ENCODE measurements at places on chromosomes 16 and 17.

DNA sequence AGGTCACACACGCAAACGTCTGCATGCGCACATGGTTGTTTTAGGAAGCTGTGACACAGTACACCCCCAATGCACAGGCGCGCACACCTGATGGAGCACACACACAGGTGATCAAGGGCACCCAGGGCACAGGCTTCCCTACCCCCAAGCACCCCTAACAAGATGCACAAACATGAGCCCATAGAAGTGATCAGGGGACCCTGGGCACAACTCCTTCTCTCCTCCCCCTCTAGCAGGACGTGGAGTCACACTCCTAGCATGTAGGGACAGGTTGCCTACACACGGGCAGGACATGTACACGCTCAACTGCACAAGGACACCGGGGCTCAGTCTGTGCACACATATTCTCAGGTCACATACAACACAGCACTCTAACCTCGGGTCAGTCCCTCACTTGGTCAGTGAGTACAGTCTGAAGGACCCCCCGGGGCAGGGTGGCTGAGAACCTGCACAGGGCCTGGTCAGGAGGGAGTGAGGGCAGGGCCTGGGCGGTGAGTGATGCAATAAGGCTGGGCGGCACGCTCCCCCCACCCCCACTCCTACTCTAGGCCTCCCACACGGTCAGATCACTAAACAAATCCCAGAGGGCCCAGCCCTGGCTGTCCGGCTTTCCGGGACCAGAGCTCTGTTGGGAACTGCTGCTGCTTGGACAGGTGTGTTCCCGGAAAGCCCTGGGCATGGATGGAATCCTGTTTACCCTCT lies 751 bp upstream of the DOC2B start:
- DNase-seq: no peak

- DNase-seq: no peak
These were observed 4.6 kb downstream of the COG7 start for GRCh38 chr16:23448392-23448791.

- no peak for DNase-seq
These were observed 442.6 kb downstream of the SHISA9 start for GRCh38 chr16:13344001-13344400.

DNA sequence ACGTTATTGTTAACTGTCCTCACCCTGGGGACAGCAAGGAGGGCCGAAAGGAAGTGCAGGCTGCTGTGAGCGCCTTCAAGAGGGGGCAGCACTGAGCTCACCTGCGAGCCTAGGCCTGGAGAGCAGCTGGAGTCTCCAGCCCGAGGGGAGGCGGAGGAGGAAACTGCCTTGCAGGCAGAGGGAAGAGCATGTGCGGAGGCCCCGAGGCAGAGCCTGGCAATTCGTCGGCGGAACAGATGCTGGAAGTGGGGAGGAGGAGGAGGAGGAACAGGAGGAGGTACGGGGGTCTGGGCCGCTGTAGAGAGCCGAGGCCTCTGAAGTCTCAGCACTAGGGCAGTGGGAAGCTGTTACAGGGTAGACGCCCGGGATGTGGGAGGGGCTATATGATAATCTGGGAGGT lies 49.6 kb upstream of the PLCG2 start:
- no peak for DNase-seq

- no peak for DNase-seq
These were observed 554 bp downstream of the MTSS2 start for GRCh38 chr16:70685061-70685937.

GRCh38 chr17:35984140-35984539 lies 2.4 kb downstream of the CCL14 start:
- DNase-seq: no peak

DNA sequence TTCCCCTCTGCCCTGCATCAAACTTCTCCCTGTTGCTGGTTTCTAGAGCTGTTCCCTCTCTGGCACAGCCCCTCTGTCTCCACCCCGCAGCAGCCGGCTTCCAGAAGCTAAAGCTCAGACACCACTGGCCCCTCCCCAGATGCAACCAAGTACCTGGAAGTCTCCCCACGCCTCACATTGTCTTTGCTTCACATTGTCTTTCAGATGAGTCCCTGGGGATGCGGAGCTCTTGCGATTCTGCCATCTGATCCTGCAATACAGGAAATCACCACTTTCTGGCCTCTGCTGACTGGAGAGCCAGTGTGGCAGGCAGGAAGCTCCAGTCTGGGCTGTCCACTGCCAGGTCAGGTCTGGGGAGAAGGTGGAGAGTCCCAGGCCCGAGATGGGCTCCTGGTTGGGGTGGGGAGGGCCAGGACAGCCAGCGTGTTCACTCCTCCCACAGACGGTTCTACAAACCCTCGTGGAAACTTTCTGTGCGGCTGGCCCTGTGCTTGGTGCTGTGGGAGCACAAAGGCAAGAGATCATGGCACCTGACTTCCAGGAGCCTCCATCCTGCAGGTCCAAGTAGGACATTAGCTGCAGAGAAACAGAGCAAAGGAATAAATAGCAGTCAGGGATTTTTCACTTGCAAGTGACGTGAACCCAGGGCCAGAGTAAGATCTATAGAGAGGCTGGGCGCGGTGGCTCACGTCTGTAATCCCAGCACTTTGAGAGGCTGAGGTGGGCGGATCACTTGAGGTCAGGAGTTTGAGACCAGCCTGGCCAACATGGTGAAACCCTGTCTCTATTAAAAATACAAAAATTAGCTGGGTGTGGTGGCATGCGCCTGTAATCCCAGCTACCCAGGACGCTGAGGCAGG lies 47.9 kb upstream of the MAP3K14 start:
- no peak for DNase-seq

- no peak for DNase-seq
These were observed 112.4 kb downstream of the IRX3 start for GRCh38 chr16:54174201-54174600.

- DNase-seq: peak; percentile 55
These were observed 22.6 kb downstream of the IST1 start for GRCh38 chr16:71917900-71918299.

GRCh38 chr16:2752850-2753732 lies 653 bp downstream of the SRRM2 start:
- peak; percentile 58 for DNase-seq

- DNase-seq: no peak
These were observed 58.6 kb upstream of the SHISA6 start for GRCh38 chr17:11182430-11182829.

GRCh38 chr17:34379868-34380267 lies 16.8 kb upstream of the CCL1 start:
- DNase-seq: no peak

DNA sequence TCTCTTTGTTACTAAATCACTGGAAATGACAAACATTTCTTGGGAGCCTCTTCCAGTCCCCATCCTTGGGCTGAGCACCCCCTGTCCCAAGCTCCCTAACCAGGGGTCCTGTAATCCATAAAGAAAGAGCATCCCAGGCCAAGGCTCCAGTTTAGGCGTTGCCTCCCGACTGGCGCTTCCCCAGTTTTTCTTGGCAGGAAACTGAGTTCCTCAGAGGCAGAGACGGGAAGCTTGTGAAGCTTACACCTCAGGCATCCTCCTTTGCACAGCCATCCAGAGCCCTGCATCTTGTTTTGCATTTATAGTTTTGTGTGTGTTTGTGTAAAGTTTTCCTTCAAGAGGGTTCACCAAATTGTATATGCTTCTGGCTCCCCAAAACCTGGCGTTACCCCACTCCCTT lies 7.1 kb downstream of the COPZ2 start:
- no peak for DNase-seq

GRCh38 chr17:29592850-29593551 lies at the start of gene ANKRD13B:
Gene ANKRD13B, plus strand, starts transcription at chr17:29593132. Its CDS starts 490 bp downstream, at chr17:29593622.
- no peak for DNase-seq

- no peak for DNase-seq
These were observed 20.1 kb upstream of the SLC46A1 start for GRCh38 chr17:28426081-28426519.

DNA sequence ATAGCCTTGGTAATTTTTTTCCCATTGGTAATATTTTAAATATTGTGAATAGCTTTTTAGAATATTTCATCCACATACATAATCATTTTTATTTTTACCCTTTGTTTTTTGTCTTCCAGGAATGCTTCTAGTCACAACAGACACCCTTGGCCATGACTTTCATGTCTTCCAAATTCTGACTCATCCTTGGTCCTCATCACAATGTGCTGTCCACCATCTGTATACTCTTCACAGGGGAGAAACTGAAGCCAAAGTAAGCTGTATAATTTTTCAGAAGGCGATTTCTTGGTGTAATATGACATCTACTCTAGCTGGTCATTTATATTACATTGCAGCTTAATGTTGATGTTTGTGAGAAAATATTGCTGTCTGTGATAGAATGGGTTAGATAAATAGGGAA lies 269.4 kb downstream of the BCAS3 start:
- peak; percentile 23 for DNase-seq

DNA sequence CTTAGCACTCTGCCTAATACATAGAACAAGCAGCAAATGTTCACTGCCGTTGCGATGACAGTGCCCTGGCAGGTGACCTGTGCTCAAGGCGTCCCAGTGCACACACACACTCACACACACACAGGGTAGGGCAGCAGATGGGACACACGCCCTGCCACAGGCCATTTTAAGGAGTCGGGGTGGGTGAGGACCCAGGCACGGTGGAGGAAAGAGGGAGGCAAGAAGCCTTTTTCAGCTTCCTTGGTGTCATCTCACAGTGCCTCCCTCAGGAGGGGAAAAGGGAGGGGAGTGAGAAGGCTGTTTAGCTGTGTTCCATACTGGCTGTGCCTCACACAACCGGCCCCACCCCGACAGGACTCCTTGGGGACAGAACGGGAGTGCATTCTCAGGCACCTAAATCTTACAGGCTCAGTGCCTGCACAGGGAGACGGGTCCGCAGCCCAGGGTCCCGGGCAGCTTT lies 1.5 kb downstream of the PITPNM3 start:
- DNase-seq: no peak

DNA sequence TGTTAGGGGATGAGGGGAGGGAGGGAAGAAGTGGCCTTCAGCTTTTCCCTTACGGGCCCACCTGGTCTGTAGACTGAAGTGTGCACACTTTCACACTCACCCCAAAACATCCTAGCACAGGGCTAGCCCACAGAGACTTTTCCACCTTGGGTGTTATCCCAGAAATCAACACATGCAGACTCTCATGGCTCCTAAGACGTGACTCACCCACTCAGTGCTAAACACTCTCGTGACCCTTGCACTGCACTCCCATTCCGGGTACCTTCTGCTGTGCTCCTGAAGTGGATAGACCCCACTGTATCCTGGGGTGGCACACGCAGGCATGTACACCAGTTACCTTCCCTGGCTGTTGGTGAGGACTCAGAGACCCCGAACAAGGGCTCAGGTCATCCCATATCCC lies 23.0 kb upstream of the ABCC3 start:
- DNase-seq: no peak

DNA sequence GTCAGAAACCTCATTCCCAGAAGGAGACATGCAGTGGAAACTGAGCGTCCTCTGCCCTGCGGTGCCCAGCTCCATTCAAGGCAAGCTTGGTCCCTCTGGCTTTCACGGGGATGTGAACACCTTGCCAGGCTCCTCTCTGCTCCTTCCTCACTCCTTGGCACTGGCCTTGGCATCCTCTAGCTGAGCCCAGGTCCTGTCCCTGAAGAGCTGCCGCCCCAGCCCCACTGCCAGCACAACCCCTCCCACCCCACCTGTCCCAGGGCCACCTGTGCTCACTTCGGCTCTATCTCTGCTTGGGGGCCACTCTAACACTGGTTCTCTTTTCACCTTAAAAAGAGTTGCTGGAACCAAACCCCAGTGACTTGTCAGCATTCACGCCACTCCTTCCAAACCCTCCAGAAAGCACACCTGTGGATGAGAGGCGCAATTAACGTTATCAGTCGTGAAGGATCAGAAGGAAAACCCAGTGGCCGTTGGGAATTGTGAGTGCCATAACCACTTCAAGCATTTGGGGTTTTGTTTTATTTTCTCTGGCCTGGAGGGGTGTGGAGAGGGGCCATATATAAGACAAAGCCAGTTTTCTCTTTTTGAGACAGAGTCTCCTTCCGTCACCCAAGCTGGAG lies 103.7 kb downstream of the AXIN2 start:
- no peak for DNase-seq

DNA sequence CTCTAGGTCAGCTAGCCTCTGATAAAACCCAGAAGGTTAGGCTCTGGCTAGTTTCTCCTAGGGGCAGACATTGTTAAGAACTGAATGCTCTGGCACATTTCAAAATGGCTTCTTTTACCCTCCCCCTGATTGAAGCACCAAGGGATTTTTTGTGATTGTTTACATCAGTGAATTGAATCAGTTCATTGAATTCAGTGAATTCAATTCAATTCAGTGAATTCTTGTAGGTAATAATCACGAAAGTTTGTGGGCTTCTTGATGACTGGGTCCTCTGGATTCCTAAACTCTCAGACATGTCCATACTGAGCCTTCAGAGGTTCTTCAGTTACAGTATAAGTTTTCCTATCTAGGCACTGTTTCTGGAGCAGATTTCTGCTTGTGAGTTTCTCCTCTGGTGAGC lies 135.2 kb upstream of the ELAC2 start:
- peak; percentile 5 for DNase-seq

DNA sequence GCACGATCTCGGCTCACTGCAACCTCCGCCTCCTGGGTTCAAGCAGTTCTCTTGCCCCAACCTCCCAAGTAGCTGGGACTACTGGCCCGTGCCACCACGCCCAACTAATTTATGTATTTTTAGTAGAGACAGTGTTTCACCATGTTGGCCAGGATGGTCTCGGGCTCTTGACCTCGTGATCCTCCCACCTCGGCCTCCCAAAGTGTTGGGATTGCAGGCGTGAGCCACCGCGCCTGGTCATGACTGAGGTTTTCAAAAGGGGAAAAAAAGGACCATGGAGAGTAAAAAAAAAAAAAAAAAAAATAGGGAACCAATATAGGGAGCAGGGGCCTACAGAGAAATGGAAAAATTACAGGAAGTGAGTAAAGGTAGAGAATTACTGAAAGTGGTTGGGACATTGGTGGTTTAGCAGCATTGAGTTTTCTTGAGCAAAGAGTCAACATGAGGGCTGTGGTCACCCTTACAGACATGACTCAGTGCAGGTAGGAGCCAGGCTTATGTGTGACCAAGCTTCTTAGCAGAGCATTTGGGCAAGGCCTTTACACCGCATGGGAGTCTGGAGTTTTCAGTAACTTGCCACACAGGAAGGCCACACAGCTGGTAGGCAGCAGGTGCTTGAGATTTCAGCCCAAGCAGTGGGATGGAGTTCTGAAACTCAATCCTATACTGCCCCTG lies 447.3 kb downstream of the HS3ST3B1 start:
- DNase-seq: no peak

DNA sequence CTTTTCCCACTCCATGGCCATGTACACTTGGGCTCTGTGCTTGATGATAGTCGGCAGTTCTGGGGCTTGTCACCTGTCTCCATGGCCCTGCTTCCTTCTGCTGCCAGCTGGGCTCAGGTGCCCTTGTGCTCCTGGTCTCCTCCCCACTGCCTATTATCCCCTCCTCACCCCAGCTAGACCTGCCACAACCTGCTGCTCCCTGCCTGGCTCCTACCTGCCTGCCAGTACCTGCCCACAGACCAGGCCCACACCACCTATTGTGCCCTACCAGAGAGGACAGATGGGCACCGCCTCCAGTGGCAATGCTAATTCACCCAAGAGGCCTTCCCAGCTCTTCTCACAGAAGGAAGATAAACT lies 538 bp upstream of the RAPGEFL1 start:
- DNase-seq: no peak

DNA sequence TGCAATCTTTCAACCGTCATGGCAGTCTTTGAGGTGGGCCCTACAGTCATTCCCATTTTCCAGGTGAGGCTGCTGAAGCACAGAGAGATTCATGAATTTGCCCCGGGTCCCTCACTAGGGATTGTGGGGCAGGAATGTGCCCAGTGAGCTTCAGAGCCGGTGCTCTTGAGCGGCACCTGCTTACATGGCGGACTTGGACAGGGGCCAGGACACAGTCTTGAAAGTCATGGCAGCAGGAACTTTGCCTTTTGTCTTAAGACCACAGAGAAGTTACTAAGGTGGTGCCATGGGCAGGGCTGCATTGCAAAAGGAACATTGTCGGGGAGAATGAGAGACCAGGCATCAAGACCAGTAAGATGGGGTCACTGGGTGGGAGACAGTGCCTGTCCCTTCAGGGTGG lies 363.4 kb downstream of the FOXL1 start:
- no peak for DNase-seq

Measured in GM04504 (cell line).